Epithelial cell of esophagus (primary cell): ENCODE measurements at places on chromosomes 12 and 14.
A peak's percentile ranks its signal among the peaks of the same experiment; 100 is the strongest.

GRCh38 chr12:57753756-57754337 lies 1.1 kb upstream of the MARCHF9 start:
- DNase-seq, result no peak

DNA sequence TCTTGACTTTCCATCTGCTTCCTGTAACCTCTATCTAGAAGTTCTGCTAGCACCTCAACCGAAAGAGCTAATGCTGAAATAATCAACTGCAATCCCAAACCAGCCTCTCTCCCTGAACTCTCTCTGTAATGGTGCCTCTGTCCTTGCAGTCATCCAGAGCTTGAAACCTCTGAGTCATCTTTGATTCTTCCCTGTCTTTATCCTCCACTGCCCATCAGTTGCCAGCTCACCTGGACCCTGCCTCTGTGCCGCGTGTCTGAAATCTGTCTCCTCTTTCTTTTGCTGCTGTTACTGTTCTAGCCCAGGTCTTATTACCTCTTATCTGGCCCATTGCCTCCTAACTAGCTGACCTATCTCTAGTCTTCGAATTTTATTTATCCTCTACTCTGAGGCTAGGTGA lies 15.5 kb downstream of the CLSTN3 start:
- DNase-seq, result no peak

DNA sequence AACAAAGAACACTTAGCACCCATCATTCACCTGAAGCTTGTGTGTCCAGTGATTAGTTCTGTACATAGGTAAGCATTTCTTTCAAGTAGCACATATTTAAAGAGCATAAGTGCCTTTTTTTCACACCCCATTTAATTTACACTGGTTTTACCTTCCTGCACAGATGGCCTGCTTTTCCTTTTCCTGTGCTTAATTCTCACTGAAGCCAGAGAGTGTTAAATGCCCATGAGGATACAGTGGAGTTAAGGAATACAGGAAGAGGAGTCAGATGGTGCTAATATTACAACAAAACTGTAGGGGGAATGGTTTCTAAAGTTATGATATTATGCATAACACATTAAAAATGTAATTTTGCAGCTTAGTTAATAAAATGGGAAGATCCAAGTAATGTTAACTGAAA lies 31.0 kb upstream of the SLC38A1 start:
- no peak for DNase-seq

GRCh38 chr12:63152321-63152700 lies 1.3 kb upstream of the AVPR1A start:
- DNase-seq, result no peak

DNA sequence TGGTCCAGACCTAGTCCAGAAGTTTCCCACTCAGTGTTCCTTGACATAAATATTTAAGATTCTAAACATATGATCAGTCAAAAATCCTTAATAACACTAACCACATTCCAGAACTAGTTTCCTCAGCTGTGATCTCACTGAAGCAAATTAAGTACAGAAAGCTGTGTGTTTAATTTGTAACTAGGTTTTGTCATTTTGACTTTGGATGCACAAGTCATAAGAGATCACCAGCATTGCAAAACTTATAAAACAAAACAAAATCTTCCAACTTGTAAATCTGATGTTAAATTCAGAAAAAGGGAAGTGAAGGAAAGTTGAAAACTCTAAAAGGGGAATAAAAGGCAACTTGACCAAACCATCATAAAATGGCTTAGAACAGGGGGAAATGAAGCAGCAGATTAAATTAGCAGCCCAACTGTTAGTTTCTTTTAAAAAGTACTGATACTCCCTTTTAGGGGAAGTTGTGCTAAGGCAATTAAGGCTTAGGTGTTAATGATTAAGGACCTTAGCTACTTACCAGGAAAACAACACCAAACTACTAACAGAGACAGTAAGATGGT lies 56.6 kb downstream of the SH2B3 start:
- no peak for DNase-seq

- no peak for DNase-seq
Observed at GRCh38 chr12:112894128-112894527, 12.6 kb upstream of the OAS1 start.

- DNase-seq, result no peak
Observed at GRCh38 chr14:36014236-36014635, 162.3 kb downstream of the PTCSC3 start.

- no peak for DNase-seq
Observed at GRCh38 chr12:111503116-111503515, 96.0 kb downstream of the ATXN2 start.

- DNase-seq, result peak; percentile 96
Observed at GRCh38 chr12:46664761-46665287, 161.0 kb downstream of the SLC38A4 start.
